ENCODE measurements at places on chromosomes 11 and 22.

DNA sequence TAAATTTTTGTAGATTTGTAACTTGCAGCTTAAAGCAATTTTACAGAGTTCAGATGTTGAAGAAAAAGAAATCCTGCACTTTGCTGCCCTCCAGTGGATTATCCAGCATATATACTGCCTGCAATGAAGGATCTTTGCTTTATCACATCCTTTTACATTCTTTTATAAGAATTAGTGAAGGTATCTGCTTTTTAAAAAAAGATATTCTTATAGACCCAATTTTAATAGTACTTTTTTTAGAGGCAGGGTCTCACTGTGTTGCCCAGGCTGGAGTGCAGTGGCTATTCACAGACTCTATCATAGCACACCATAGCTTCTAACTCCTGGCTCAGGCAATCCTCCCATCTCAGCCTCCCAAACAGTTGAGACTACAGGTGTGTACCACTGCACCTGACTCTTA is 60.7 kb downstream of the TTC17 start:
- peak; percentile 25 for DNase-seq

GRCh38 chr11:17794981-17795380 is 60.4 kb downstream of the KCNC1 start:
- no peak for DNase-seq

DNA sequence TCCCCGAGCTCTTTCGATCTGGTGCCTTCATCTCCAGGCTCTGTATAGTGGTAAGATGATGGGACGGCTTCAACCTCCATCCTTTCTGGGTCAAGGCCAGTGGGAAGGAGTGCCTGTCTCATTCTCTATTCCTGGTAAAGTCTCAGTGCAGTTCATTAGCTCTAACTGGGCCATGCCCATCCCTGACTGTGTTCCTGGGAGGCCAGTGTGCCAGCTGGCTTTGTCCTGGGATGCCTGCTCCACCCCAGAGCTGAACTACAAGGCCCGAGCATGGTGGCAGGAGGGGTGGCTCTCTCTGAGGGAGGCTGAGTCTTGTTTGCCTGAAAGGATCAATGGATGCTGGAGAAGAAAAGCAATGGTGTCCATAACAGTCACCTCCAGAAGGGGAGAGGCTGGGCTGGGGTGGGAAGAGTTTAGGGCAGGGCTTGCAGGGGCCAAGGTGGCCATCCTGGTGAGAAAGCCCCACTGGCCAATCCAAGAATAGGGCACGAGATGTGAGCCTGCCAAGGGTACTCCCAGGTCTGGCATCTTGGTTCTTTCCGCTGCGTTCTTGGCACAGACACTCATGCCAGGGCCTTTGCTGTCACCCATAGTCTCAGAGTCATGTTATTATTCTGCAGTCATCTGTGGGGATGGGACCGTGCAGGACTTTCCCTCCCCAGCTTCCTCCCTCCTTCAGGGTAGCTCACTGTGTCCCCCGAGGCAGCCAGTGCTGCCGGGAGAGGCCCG is 60.1 kb downstream of the PARVB start:
- no peak for DNase-seq

DNA sequence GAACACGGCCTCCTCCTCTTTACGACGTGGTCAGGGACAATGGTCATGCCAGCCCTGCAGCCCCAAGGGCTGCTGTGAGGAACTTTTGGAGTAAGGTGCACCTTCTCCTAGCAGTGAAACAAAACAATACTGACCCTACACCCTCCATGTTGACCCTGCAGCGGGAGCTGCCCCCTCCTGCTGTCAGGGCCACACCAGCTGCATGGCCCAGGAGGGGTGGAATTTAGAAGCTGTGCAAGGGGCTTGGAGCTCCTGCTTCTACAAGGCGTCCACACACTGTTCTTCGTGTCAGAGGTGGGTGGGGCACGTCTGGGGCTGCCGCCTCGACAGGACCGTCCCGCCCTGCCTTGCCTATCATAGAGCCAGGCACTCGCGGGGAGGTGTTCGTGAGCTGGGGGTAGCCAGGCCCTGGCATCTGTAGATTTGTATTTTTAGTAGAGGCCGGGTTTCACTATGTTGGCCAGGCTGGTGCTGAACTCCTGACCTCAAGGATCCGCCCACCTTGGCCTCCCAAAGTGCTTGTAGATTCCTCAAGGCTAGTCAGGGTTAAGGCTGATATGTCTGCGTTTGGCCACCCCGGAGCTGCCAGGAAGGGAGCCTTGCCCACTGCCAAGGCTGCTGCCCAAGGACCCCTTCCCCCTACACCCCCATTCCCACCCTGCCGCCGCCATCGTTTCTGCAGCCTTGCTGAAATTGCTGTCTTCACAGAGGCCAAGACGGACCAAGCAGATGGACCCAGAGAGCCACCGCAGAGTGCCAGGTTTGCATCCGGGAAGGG is 15.9 kb downstream of the INCENP start:
- DNase-seq = no peak

DNA sequence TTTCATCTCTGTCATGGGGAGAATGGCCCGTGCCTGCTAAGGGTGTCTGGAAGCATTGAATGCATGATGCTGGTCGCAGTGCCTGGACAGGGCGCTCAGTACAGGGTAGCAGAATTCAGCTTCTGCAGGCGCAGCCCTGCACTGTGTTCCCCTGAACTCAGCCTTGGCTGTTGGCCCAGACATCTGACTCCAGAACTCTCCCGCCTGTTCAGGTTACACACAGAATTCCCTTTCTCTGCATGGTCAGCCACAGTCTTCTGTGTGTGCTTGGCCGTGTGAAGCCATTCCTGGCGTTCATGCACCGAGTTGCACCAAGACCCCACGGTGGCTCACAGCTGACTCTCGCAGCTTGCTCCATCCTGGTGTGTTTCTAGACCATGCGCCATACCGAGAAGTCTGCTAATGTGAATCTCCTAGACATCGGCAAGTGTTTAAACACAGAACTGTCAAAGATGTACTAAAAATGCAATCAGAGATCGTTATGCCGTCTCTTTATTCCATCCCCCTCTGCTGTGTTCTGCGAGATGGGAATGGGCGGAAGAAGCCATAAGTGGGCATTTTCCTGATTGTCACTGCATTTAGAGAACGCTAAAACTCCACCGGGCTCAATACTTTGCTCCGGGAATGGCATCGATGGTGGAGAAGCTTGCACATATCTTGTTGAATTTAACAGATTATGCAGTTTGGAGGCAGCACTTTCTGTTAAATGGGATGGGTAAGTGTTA is 55.6 kb downstream of the MPPED1 start:
- no peak for DNase-seq

DNA sequence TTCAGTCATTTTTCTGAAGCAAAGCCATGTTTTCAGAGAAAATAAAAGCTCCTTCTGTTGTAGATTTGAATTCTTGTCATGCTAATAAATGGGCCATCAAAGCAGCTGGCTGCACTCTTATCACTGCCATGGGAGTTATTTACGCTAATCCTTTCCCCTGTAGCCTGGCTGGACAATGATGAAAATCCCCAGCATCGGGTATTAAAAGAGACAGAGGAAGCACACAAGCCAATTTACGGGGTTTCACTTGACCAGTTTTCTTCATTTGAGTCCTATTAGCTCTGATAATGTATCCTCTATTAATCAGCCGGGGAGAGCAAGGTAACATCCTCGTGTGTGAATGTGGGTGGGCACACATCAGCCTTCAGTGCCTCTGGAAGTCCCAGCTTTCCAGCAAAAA is 470.2 kb upstream of the API5 start:
- no peak for DNase-seq

- no peak for DNase-seq
These were observed 1.7 kb upstream of the TSSC4 start for GRCh38 chr11:2398664-2399355.

GRCh38 chr11:68371171-68372041 is 59.0 kb downstream of the LRP5 start:
- DNase-seq = no peak

DNA sequence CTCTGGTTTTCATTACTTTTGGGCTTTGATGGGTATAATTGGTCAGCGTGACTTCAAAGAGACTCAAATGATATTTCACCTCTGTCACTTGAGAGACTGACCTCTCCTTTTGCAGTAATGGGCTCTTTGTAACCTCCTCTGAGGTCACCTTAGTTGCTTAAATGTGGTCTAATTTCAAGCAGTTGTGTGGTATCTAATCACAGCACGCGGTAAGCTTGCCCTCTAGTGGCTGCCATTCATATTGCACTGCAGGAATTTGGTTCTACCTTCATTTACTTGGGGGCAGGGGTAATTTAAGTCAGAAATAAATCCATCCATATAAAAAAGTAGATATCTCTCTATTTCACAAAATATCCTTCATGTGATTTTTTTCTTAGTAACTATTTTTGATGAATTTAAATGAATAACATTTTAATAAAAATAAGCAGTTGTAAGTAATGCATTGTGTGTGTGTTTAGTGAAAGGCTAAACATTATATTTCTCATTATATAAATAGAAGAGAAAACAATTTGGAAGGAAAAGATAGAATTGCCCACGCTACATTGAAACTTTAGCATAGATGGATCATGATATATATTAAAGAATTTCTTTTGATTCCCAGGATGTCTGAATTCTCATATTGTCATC is 55.0 kb upstream of the ANO3 start:
- DNase-seq = peak; percentile 43

GRCh38 chr11:130144141-130144540 is 15.4 kb upstream of the ST14 start:
- no peak for DNase-seq

DNA sequence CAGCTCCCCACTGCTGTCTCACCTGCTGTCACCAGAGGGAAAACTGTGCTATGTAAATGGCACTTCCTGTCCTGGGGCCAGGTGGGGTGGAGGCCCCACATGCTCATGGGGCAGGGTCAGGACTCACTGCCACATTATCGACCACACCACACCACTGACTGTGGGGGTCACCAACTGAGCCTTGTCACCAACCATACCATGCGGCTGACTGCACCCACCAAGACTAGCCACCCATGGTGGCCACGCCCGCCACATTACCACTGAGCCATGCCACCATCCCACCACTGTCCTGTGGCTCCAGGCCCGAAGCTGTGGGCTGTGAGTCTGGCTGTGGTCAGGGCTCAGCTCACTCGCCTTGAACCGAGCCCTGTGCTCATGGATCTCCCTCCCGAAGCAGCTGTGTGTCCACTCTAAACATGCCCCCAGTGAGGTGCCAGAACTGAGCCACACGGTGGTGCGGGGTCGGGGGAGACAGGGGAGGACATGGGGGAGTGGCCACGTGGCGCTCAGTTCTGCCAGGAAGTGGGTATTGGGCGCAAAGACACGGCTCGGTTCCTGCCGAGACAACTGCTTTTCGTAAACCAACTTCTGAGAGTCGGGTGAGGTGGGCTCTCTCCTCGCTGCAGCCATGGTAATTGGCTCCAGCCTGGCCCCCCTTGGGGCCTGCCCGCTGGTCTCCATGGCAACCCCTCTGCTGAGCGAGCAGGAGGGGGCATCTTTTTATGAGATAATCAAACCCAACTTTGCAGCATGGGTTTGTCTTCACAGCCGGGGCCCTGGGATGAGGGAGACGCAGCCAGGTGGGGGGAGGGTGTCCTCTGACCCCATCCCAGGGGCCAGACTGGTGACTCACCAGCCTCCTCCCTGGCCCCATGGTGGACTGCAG is 23.2 kb downstream of the RTN4R start:
- DNase-seq = no peak

- no peak for DNase-seq
These were observed 38.6 kb downstream of the IGF2 start for GRCh38 chr11:2100361-2101170.

- no peak for DNase-seq
These were observed 43.0 kb upstream of the MYO18B start for GRCh38 chr22:25698978-25699377.

- no peak for DNase-seq
These were observed 2.6 kb upstream of the P2RY6 start for GRCh38 chr11:73269459-73270015.

- no peak for DNase-seq
These were observed 65.6 kb upstream of the VPREB1 start for GRCh38 chr22:22178992-22179391.

- DNase-seq = no peak
These were observed 410.3 kb downstream of the MN1 start for GRCh38 chr22:27391092-27391770.

GRCh38 chr22:47796128-47796908 is 1033.9 kb downstream of the TBC1D22A start:
- no peak for DNase-seq

GRCh38 chr11:100177651-100178050 is 509.4 kb upstream of the ARHGAP42 start:
- DNase-seq = no peak

- no peak for DNase-seq
These were observed 68.4 kb downstream of the CACNA1I start for GRCh38 chr22:39638958-39639357.

DNA sequence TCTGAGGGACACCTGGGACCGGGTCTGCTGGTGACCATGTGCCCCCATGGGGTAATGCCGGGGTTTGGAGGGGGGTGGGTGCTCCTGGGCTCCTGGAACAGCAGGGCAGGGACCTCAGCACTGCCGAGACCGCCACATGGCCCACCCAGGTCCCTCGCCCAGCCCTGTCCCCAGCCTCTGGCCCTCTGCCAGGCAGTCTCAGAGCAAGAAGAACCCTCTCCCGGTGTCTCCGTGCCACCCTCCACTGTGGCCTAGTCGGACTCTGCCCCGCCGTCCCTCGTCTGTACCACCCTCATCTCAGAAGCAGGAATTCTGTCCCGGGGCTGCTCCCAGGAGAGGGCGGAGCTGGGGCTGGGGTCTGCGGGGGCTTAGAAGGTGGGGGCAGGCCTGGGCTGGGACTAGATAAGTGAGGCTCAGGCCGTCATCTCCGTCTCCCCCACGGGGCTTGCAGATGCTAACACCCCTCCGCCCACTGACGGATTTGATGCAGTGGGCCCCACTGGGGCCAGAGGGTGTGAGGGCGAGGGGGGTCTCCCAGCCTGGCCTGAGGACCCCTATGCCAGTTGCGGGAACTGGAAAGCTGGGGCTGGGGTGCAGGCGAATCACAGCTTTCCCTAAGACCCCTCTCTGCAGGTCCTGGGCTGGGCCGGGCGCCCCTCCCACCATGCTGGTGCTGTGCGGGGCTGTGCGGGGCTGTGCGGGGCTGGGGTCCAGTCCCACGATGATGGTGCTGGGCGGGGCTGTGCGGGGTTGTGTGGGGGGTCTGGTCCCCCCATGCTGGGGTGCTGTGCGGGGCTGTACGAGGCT is 1.1 kb downstream of the MUC5AC start:
- no peak for DNase-seq

DNA sequence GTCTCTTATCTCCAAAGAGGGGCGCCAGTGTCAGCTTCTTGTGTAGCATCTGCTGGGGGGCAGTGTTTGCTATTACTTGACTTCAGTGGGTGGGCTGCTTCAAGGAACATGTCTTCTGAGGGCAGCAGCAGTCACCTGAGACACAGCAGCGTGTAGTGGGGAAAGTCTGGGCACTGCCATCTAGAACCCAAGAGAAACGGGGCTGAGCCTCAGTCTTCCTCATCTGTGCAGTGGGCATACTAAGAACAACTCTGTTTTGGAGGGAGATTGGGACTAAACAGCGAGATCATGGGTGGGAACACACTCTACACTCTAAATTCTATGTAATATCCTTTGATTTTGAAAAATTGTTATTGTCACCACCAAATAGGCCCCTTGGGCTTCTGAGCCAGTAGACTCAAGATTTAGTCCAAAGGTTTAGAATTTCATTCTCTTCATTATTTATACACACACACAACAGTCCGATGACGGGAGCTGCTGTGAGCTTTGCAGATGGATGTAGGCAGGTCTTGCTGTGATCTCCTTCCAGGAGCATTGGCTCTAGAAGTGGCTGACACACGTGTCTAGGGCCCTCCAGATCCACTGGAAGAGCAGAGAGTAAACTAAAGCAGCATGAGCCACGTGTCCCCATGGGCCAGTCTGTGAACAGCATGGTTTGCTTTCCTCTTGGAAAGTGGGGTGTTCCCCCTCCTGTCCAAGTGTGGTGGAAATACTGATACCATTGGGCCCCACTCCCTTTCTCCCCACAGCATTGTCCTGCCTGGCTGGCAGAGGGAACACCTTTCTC is 51.8 kb downstream of the TRAF6 start:
- DNase-seq = no peak
